ENCODE measurements at places on chromosomes 16 and 17.

DNA sequence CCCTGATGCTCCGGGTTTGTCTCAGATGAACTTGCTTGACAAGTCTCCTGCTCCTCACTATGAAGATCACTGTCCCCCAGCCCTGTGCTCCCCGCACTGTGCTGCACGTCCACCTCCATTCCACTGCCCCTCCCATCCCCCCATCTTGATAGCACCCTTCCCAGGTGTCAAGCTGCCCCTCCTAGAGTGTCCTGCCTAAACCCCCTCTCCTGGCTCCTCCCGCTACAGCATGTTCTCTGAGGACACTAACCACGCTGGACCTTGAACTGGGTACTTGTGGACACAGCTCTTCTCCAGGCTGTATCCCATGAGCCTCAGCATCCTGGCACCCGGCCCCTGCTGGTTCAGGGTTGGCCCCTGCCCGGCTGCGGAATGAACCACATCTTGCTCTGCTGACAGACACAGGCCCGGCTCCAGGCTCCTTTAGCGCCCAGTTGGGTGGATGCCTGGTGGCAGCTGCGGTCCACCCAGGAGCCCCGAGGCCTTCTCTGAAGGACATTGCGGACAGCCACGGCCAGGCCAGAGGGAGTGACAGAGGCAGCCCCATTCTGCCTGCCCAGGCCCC lies 18.5 kb downstream of the DEXI start:
- DNase-seq: no peak

DNA sequence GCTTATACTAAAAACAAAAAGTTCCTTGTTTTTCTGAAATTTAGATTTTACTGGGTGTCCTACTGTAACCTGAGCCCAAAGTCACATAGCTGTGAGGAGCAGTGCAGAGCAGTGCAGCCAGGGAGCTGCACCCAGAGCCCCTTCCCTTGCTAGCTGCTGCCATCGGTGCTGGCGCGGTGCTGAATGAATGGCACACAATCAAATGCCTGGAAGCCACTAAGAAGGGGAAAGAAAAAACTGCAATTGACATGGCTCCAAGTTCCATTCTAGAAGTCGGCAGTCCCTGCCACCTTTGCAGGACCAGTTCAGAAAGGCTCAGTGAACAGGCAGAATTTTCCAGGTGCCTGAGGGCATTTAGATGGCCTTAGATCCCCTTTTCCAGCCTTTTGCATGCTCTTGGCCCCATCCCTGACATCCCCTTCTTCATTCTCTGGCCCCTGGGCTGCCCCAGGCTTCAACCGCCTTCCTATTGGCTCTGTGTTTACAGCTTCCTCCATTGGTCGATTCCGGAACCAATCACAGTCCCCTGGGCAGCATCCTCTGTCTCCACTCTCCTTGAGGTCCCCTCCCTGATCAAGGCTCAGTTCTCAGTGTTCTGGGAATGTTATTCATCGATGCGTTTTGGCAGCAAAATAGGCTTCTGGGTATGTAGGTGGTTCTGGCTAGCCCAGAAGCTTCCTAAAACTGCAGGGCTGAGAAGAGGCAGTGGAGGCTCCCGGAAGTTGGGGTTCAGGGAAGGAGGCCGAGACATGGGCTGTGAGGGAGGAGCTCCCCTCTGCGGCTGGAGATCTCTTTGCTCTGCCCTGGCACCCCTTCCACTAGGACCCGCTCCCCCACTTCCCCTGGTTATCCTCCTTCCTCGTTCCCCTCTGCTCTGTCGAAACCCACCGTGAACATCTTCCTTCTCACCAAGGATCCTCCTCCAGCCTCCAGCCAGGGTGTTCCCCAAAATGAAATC lies 37.9 kb downstream of the ATP2C2 start:
- DNase-seq: no peak

- DNase-seq: no peak
These were observed 69.4 kb upstream of the SMIM36 start for GRCh38 chr17:55580596-55581133.

GRCh38 chr16:69613378-69614154 lies 47.8 kb downstream of the NFAT5 start:
- DNase-seq: no peak

DNA sequence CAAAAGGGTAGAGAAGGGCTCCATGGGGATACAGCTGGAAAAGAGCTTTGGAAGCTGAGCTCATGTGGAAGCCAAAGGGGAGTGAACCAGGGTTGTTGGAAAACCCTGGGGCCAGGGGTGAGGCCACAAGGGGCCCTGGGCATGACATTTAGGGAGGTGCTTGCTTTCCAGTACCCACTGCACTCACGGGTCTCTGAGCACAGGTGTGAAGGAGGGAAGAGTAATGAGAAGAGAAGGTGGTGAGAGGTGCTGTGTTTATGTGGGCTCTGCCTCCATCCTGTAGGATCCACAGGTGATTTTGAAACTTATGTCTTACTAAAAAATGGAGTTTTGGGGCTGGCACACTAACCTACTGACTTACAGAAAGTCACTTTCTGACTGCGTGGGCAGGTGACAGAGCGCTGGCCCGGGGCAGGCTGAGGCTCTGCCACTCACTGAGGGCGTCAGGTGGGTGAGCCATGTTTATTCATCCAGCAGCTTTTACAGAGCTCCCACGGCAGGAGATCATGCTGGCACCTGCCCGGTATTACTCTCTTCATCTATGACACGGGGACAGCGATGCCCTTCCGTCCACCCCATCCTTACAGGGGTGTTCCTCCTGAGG lies 18.9 kb downstream of the KSR1 start:
- DNase-seq: no peak

DNA sequence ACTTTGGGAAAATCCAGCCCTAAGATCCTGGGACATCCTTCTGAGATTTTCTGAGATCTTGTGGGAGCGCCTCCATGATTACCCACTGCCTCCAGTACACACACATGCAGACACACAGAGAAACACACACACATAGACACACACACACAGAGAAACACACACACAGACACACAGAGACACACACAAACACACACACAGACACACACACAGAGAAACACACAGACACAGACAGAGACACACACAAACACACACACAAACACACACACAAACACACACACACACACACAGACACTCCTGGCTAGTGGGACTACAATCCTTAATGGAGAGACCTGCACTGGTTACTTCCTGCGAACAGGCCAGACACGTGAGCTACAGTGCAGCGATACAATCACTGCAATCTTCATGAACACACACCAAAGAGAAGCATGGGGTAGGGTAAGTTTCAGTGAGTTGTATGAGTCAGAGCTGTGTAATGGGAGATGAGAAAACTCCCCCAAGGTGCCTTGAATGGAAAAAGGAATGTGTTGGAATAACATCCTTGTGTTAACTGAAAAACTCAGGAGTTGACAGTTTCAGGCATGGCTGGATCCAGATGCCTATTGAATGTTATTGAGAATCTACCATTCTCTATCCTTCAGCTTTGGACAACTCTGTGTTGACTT lies 79.5 kb downstream of the SLC6A2 start:
- no peak for DNase-seq

DNA sequence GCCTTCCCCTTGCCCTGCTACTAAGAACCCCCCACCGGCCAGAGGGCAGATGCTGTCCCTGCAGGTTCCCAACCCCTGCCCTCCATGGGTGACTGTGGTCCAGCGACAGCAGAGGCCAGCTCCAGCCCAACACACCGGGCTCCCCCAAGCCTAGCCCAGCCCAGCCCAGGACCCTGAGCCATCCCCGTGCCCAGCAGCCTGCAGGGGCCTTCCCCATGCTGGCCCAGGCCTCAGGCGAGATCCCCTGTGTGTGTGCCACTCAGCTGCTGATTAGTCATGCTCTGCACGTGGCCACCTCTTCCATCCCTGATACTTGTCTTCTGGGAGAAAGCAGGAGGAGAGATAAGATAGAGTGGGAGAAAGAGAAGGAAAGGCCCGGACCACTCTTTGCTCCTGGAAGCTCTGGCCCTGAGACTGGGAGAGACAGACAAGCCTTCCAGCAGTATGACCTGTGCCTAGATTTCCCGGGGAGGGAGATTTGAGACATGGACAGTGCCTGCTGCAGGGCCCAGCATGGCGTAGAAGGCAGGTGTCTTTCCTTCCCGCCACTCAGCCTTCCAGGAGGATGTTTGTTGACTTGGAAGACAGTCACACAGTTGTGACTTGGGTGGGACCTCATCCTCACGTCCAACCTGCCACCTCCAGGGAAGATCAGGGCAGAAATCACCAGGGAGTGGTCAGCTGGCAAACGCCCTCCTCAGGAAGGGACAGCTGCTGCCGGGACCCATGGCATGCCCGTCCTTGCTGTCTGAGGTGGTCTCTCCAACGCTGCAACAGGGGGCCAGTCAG lies 41.3 kb upstream of the RASD1 start:
- no peak for DNase-seq

GRCh38 chr17:39080421-39081078 lies 70.9 kb downstream of the PLXDC1 start:
- DNase-seq: no peak

GRCh38 chr16:593406-593805 lies 3.5 kb downstream of the RAB40C start:
- DNase-seq: no peak

DNA sequence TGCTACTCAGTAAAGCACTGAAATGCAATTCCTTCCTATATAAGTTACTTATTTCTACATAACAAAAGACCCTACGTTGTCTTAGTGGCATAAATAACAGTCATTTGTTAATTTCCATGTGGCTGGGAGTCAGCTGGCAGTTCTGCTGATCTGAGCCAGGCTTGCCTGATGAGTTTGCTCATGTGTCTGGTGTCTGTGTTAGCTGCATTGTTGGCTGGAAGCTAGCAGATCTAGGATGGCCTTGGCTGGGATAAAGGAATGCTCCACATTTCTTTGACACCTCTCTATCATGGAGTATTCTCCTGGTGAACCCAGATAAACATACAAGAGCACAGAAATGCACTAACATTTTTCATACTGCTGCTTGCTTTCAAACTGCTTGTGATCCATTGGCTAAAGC lies 264.4 kb upstream of the MON1B start:
- DNase-seq: no peak

DNA sequence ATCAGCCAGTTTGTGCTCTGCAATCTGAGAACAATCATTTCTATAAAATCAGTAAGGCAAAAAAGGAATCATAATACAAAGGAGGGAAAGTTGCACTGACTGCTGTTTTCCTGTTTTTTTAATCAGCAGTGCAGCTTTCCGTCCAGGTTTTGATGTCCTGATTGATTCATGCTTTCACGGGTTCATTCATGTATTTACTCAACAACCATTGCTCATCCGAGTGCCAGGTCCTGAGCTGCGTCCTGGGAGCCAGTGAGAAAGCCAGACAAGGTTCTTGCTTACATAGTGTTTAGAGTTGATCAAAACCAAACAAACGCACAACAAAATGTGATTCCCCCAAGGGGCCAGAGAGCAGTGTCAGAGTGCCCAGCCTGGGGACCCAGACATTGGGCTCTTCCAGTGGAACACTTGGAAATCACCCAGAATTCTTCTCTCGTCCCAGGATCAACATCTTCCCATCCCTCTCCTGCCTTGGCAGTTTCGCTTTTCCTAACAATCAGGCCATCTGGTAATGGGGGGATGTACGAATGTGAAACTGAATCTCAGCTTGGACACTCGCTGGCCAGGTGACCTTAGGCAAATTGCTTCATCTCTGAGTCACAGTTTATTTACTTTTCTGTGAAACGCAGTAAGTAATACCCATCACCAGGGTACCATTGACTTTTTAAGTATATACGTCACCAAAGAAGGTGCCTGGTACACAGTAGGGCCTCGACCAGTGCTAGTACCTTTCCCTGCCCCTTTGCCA lies 13.3 kb upstream of the C1QL1 start:
- DNase-seq: no peak

GRCh38 chr16:11587643-11588247 lies 1.0 kb upstream of the LITAF start:
- no peak for DNase-seq

DNA sequence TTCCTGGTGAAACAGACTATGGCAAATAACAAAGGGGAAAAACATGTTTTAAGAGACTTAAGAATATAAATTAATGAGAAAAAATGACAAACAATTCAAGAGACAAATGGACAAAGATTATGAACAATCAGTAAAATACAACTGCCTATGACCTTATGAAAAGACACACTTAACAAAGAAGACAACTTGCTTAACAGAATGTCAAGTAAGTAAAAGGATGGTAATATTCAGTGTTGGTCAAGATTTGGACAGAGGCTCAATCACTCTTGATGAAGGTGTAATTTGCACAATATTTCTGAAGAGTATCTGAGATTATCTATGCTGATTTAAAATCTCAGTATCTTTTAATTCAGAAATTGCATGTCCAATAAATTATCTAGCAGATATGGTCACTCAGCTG lies 34.4 kb downstream of the CREBBP start:
- no peak for DNase-seq

DNA sequence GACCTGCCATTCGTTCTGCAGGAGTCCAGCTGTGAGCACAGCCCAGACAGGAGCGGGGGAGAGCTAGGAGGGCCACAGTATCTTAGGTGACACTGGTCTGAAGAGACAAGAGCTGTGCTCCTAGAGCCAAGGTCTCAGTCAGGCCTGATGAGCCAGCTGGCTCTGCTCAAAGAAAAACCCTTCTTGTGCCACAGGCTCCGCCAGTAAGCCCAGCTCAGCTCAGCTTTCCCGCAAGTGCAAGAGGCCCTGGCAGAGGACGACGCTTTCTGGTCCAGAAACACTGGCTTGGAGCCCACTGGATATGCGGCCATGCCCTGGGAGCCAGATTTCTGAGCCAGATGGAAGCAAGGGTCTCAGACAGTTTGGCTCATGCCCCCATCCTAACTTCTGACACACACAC lies 23.9 kb downstream of the PEMT start:
- DNase-seq: no peak

DNA sequence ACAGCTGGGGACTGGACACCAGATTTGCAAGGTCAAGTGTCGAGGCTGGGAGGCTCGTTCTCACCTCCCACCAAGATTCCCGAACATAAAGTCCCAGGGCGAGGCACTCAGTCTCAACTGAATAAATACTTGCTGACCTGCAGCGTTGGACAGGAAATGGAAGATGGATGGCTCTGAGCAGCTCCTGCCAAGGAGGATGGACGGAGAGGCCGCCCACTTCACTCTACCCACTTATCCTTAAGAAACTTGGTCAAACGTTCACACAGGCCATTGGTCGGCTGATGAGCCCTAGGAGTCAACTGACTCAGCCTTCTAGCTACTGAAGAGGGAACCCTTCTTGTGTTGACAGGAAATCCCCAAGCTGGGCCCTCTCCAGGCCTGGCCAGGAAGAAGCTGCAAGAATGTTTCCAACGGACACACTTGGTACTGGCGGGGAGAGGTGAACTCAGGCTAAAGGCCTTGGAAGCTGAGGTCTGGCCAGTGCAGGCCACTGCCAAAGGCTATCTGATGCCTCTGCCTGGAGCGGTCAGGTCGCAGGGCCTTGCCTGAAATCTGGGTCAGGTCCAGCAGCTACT lies 50.0 kb downstream of the VAC14 start:
- no peak for DNase-seq

DNA sequence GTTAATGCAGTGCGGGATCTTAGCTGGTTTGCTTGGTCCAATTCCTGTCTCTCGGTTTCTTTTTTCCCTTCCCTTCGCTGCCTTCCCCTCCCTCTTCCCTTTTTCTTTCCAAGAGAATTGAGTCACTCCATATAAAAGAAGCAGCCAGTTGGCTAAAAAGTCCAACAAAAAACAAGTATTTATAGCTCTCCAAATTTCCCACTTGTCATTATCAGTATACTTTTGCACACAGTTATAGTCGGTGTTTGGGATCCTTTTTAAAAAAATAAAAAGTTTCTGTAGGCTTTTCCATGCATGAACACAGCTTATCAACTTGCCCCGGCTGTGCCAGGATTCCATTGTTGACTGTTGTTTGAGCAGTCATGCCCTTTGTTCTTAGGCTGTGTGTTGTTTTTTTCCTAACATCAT lies 24.9 kb downstream of the HMOX2 start:
- DNase-seq: no peak

- DNase-seq: no peak
These were observed 17.4 kb downstream of the USP22 start for GRCh38 chr17:21025451-21025850.

All from stimulated activated CD8-positive, alpha-beta memory T cell treated with anti-CD3 and anti-CD28 coated beads, Interleukin-7, amount 100 ng/mL, for 24 hours (primary cell).